Kidney capillary endothelial cell (primary cell): ENCODE measurements at places on chromosomes 7 and 10.

DNA sequence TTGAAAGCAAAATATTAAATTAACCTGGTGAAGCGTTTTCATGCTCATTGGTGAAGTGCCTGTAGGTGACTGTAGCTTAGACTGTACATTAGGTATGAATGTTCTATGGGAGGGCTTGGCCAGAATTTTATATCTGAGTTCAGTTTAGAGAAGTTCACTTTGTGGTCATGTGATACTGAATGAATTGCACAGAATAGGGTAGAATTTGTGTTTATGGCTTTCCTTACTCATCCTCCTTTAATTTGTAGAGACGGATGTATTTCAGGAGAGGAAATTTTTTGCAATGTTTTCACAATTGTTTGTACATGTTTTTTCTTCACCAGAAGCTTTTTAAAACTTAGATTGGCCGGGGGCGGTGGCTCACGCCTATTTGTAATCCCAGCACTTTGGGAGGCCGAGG, 32.3 kb downstream of the REEP3 start:
- no peak for DNase-seq

DNA sequence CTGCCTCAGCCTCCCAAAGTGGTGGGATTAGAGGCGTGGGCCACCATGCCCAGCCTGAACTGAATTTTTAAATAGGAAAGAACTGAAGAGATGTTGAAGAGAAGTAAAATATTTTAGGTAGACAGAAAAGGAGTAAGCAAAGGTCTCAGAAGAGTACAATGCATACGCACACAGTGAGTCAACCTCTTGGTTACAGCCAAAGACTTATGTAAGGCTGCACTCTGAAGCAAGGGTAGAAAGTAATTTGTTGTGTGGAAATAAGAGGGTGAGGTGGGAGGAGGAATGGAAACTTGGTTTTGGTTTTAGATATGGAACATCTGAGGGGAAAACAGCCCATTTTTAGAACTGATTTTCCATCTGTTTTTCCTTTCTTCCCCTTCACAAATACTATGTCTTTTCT, 17.6 kb downstream of the KRIT1 start:
- no peak for DNase-seq

GRCh38 chr10:97200616-97201015, 14.9 kb upstream of the SLIT1 start:
- DNase-seq, result no peak

- no peak for DNase-seq
These were observed 2.4 kb downstream of the NKX2-3 start for GRCh38 chr10:99534939-99535763.
